SJCRH30 (cell line): ENCODE measurements at places on chromosomes 1 and 21.

- no peaks in the 10 kb centered on the region for H3K27me3 ChIP-seq
- H3K4me3 ChIP-seq: no peak overlapping the region
- peak; percentile 74 for DNase-seq
- H3K36me3 ChIP-seq: no peaks in the 10 kb centered on the region
Measured at GRCh38 chr1:221263831-221264767, 384.9 kb downstream of the HLX start.

GRCh38 chr1:154955718-154956543, at the start of gene PBXIP1:
Gene PBXIP1 (minus strand): TSS chr1:154956099. CDS start chr1:154953721, 2,378 bp downstream.
- H3K27ac ChIP-seq: peak within 1 kb of the TSS; percentile 98
- peak within 1 kb of the TSS; percentile 63 for H3K4me3 ChIP-seq
- H3K4me1 ChIP-seq: peaks cover 39% of the 10 kb centered on the region

DNA sequence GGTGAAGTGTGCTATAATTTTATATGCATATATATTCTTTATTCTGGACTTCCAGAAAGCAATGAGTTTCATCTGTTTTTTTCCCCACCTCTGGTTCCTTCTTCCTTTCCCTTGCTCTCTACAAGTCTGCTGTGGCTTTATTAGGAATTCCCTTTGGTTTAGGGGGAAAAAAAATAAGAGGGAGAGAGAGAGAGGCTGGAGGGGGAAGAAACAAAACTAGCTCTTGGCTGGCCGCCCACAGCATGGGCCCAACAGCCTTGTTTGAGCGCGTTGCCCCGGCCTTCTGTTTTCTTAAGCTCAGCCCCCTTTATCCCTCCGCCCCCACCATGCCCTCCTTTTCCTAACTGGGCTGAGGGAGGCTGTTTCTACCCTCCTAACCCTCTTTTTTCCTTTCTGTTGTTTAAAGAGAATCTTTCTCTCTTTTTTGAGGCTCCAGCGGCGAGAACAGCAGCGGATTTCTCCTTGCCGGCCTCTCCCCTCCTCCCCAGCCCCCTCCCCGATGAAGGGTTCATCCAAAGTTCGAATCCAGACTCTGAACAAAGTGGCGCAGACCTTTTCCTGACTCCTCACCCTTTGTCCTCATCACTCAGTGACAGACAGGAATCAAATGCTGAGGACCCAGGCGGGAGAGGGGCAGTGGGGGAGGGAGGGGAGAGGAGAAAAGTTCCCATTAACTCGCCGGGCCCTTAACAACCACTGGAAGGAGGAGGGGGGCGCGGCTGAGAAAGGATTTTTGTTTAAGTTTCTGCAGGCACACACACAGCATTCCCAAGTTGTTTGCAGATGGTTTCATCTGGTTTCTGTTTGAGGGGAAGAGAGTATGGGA, 29.7 kb downstream of the PBX1 start:
- H3K36me3 ChIP-seq: peaks cover 5% of the 10 kb centered on the region; the same call in 1 of the 2 replicates
- peaks cover 15% of the 10 kb centered on the region for H3K4me1 ChIP-seq
- peak overlapping the region; percentile 71 for H3K27ac ChIP-seq
- peak; percentile 89 for DNase-seq

- peak overlapping the region; percentile 82 for H3K4me3 ChIP-seq
- H3K36me3 ChIP-seq: peaks cover 29% of the 10 kb centered on the region
- peak overlapping the region; percentile 67 for H3K27ac ChIP-seq
Measured at GRCh38 chr1:43708002-43708410, 670 bp downstream of the ST3GAL3 start.

DNA sequence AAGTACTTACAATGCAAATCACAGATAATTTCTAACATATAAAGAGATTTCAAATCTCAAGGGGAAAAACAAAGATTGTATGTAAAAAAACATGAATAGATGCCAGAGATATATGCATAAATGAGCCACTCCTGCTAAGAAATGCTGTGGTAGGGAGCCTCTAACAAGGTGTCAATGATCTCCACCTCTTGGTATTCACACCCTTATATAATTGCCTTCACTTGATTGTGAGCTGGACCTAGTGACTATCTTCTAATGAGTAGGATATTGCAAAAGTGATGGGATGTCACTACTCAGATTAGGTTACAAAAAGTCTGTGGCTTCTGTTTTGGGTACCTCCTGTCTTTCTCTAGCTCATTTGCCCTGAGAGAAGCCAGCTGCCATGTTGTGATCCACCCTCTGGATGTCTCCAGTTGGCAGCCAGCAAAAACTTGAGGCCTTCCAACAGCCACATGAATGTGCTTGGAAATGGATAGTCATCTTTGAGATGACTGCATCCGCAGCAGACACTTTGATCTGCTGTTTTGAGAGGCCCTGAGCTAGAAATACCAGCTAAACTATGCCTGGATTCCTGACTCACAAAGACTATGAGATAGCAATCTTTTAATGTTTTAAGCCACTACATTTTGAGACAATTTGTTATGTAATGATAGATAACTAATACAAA, 196.1 kb upstream of the FGGY start:
- no peaks in the 10 kb centered on the region for H3K27me3 ChIP-seq
- no peak overlapping the region for H3K27ac ChIP-seq
- H3K36me3 ChIP-seq: no peaks in the 10 kb centered on the region
- H3K4me1 ChIP-seq: peaks cover 9% of the 10 kb centered on the region; the same call in 1 of the 2 replicates
- DNase-seq: no peak
- no peak overlapping the region for H3K4me3 ChIP-seq

GRCh38 chr1:181423301-181423918, 59.9 kb upstream of the CACNA1E start:
- H3K4me1 ChIP-seq: no peaks in the 10 kb centered on the region
- H3K27me3 ChIP-seq: no peaks in the 10 kb centered on the region
- H3K4me3 ChIP-seq: no peak overlapping the region
- H3K27ac ChIP-seq: no peak overlapping the region
- peak; percentile 25 for DNase-seq

- H3K27ac ChIP-seq: no peak overlapping the region
- H3K4me3 ChIP-seq: no peak overlapping the region
- H3K4me1 ChIP-seq: no peaks in the 10 kb centered on the region
- no peak for DNase-seq
- no peaks in the 10 kb centered on the region for H3K27me3 ChIP-seq
Measured at GRCh38 chr1:193131266-193131860, 9.5 kb downstream of the CDC73 start.

DNA sequence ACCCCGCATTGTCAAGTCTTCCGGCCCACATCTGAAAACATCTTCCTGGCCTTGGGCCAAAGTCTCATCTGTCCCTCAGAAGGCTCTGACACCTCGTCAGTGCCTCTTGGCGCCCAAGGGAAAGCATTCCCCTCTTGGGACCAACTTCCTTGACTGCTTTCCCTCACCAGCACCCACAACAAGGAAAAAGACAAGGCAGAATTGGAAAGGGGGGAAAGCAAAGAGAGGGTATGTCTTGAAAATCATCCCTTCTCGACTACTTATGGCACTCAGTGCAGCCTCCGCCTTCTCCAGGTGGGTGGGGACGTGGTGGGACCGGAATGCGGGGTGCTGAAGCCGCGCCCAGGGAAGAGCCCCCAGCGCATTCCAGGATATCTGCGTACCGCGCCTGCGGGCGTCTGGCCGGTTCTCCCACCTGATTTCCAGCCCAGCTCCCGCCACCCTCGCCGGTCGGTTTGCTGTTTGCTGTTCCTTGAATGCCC, 554 bp upstream of the SLC39A1 start:
- peak; percentile 57 for DNase-seq
- H3K4me3 ChIP-seq: peak overlapping the region; percentile 85
- no peaks in the 10 kb centered on the region; the same call in 1 of the 2 replicates for H3K4me1 ChIP-seq

DNA sequence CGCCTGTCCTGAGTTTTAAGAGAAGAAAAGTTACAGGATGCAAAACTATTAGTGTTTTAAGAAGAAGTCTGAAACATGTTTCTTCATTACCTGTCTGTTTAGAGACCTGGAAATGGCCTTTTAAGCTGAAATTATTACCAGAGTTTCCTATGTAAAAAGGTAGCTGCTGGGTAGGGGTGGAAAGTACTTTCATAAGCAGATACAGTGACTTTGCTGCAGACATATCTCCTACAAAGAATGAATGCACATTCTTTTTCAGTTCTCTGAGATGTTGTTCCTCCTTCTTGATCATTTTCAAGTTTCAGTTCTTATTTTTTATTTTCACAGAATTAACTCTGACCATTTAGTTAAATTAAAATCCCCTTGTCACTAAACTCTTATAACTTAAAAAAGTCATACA, 1329.6 kb downstream of the KCNT2 start:
- H3K27ac ChIP-seq: no peak overlapping the region
- no peaks in the 10 kb centered on the region for H3K4me1 ChIP-seq
- H3K36me3 ChIP-seq: no peaks in the 10 kb centered on the region
- DNase-seq: no peak
- H3K27me3 ChIP-seq: no peaks in the 10 kb centered on the region
- H3K4me3 ChIP-seq: no peak overlapping the region

GRCh38 chr1:180927841-180928240, 15.1 kb downstream of the KIAA1614 start:
- peak overlapping the region; percentile 40 for H3K4me3 ChIP-seq
- no peaks in the 10 kb centered on the region for H3K27me3 ChIP-seq
- peaks cover 76% of the 10 kb centered on the region for H3K4me1 ChIP-seq
- peaks cover 14% of the 10 kb centered on the region for H3K36me3 ChIP-seq
- peak; percentile 52 for DNase-seq

DNA sequence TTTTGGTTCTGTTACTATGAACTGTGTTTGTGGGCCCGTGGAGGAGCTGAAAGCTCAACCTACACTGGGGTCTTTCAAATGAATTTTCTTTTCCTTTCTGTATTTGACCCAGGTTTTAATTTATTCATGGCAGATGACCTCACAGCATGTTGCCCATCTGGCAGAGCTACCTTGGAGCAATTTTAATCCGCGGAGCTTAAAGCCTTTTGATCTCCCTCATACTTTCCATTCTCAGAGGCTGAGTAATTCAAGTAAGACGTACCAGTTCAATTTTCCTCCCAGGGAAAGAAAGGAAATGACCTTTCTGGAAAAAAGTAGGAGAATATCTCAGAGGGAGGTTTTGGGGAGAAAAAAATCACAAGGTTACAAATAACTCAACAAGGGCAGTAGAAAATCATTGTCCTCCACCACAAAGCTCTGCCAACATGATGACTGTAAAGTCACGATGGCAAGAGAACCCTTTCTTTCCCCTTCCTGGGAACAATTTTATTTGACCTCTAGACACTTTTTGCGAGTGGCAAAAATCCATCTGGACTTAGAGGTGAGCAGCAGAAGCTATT, 21.6 kb upstream of the PCP4 start:
- H3K4me1 ChIP-seq: peaks cover 44% of the 10 kb centered on the region
- DNase-seq: peak; percentile 54
- no peaks in the 10 kb centered on the region for H3K36me3 ChIP-seq
- H3K27me3 ChIP-seq: no peaks in the 10 kb centered on the region

GRCh38 chr1:90850181-90850897, 133.2 kb upstream of the BARHL2 start:
- H3K36me3 ChIP-seq: no peaks in the 10 kb centered on the region
- peak overlapping the region; percentile 92 for H3K4me3 ChIP-seq
- H3K27me3 ChIP-seq: no peaks in the 10 kb centered on the region
- DNase-seq: peak; percentile 60
- H3K4me1 ChIP-seq: no peaks in the 10 kb centered on the region
